Hematopoietic multipotent progenitor cell (in vitro differentiated cells): ENCODE measurements at places on chromosomes 5 and 9. TPM values are rescaled to one million over a fixed set of nuclear protein-coding genes. Genes with fewer than 3 reads are reported as not detected.

Gene MYMK
- total RNA-seq: not detected

Gene F2RL2
- total RNA-seq: 0.27 TPM

DNA sequence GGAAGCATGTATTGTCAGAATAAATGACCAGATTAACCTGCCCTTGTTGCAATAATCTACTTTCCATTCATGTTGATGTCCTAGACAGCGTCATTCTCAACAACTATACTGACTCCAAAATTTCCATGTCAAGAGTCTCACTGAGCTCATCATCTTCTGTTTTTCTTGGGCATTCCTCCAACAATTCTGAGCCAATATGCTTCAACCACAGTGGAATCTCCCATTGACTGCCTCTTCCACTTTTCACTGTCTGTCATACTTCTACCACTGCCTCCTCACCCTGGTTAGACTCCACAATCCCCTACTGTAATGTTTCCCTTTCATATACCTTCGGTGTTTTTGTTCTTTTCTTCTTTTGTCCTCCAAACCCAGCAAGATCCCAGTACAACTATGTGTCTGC is 162.8 kb downstream of the TLE1 start:
- no peak for DNase-seq

GRCh38 chr9:14957109-14957508 is 46.9 kb upstream of the FREM1 start:
- DNase-seq: no peak

- no peak for DNase-seq
Observed at GRCh38 chr5:31113666-31114350, 79.7 kb upstream of the CDH6 start.
